ENCODE measurements at places on chromosomes 4 and X.

DNA sequence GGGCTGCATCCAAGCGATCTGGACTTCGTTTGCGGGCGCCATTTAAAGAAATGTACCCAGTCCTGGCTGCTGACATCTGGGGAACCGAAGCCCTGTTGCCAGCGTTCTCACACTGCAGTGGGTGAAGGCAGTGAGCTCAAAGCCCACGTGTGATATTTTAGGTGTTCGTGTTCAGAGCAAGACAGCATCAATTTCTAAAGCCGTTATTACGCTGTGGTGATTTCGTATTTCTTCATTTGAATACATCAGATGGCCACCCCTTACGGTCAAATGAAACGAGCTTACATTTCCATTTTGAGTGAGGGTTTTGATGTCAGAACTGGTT lies 376 bp upstream of the C4orf36 start:
- DNase-seq: no peak

DNA sequence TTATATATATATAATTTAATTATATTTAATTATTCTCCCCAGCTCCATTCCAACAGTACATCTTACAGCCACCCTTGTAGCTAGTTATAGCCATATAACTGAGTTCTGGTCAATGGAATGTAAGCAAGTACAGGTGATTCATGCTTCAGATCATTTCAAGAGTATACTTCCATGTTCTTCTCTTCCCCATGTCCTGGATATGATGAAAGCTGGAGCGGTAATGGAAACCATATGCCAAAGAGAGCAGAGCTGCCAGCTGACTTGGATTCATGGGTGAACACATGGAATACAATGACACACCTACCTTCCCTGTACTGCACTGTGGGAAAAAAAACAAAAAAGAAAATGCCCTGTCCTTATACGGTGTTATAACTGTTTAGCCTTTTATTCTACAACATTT lies 17.5 kb upstream of the CORIN start:
- DNase-seq: peak; percentile 15

DNA sequence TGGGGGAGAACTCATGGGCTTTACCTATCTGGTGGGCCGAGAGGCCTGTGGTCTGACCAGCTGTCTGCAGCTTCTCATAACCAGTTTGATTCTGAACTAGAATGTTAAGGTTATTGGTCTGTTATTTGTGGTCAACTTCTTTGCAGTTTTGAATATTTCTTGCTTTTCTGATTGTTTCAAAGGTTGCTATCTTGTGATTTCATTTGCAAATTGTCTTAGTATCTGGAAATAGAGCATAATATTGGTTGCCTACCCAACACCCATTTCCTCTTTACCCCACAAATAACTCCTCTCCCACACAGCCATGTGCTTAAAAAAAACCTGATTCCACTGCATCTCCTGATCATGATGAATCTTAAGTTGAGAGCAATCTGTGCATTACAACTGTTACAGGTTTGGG lies 39.1 kb upstream of the BMP2K start:
- DNase-seq: no peak

DNA sequence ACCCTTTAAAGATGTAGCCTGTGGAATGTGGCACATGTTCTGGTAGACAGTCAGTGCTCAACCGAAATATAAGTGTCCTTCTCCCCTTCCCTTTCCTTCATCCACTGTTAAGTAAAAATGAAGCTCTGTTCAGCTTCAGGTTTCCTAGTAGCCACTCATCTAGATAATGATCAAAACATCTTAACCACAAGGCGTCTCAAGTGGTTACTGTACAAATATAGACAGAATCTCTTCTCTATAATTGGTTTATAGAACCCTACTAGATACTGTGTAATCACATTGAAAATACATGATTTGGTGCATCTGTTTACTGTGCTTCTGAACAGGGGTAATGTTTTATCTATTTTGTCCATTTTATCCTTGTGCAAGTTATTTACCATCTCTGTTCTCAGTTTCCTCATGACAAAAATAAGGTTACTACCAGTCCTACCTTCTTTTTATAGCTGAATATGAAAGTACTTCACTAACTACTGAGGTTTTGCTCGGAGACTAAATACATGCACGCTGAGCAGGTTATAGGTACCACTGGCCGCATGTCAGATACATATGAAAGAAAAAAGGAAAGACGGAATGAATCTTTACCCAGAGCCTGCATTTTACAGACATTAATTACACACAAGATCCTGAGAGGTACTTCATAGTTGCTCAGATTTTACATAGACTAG lies 20.3 kb upstream of the SLC25A4 start:
- no peak for DNase-seq

DNA sequence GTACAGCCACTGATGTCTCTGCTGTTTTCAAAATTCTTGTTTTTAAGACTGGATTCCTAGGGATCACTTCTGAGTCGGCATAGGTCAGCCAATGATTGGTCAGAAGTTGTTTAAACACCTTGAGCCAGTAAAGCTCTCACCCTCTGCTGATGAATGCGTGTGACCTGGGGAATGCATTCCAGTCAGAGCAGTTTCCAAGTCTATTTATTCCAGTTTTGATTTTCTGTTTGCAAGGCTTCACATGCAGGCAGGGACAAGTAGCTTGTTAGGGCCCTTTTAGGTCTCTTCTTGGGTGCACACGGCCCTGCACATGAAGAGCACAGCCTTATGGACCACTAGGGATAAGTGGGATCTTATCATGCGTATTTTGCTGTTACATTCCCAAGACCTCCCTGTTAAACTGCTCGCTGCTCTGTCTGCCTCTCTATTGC lies 47.0 kb downstream of the KLHL15 start:
- DNase-seq: peak; percentile 24

GRCh38 chr4:118226311-118227010 lies 126.3 kb downstream of the PRSS12 start:
- no peak for DNase-seq

GRCh38 chr4:137065311-137065710 lies 467.0 kb downstream of the PCDH18 start:
- no peak for DNase-seq

DNA sequence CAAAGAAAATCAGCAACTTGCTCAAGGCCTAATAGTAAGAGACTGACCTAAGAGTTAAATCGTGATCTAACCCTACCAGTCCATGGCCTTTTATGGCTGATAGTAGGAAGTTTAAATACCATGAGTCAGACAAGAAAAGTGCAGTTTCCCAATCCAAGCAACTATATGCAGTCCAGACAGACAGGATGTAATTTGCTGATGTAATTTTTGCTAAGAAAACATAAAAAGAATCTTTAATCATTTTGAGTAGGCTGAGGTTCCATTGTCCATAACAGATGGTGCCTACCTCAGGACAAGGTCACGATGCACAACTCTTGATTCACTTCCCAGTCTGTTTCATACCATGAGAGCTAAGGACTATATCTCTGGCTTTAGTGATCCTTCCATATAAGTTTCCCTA lies 317.5 kb upstream of the GRIA3 start:
- no peak for DNase-seq

DNA sequence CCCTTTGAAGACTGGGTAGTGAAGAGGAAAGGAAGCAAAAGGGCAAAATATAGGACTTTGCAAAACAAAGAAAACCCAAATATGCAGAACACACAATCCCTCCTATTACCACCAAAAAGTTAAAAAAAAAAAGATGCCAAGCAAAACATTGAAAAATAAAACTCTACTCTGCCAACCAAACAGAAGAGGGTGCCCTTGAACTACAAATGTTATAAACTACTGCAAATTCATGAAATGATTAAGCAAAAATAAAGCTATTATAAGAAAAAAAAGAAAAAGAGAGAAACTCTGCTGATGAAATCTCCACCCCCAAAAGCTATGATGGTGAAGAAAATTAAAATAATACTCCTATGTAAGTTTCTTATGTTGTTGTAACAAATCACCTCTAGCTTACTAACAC lies 168.5 kb upstream of the STK26 start:
- DNase-seq: peak; percentile 10

- DNase-seq: peak; percentile 85
Measured at GRCh38 chr4:183986971-183987946, 82.2 kb downstream of the STOX2 start.

GRCh38 chr4:104393655-104394324 lies 100.9 kb downstream of the CXXC4 start:
- no peak for DNase-seq

Measured in kidney (tissue), 22 donors.